ENCODE measurements at places on chromosomes 1 and 21.
A peak's percentile ranks its signal among the peaks of the same experiment; 100 is the strongest.

DNA sequence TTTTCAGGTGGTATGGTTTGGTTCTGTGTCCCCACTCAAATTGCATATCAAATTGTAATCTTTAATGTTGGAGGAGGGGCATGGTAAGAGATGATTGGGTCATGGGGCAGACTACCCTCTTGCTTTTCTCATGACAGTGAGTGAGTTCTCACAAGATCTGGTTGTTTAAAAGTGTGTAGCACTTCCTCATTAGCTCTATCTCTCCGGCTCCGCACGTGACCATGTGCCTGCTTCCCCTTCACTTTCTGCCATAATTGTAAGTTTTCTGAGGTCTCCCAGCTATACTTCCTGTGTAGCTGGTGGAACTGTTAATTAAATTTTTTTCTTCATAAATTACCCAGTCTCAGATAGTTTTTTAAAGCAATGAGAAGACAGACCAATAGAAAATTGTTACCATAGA, 843.2 kb downstream of the AMY1C start:
- no peak for DNase-seq

DNA sequence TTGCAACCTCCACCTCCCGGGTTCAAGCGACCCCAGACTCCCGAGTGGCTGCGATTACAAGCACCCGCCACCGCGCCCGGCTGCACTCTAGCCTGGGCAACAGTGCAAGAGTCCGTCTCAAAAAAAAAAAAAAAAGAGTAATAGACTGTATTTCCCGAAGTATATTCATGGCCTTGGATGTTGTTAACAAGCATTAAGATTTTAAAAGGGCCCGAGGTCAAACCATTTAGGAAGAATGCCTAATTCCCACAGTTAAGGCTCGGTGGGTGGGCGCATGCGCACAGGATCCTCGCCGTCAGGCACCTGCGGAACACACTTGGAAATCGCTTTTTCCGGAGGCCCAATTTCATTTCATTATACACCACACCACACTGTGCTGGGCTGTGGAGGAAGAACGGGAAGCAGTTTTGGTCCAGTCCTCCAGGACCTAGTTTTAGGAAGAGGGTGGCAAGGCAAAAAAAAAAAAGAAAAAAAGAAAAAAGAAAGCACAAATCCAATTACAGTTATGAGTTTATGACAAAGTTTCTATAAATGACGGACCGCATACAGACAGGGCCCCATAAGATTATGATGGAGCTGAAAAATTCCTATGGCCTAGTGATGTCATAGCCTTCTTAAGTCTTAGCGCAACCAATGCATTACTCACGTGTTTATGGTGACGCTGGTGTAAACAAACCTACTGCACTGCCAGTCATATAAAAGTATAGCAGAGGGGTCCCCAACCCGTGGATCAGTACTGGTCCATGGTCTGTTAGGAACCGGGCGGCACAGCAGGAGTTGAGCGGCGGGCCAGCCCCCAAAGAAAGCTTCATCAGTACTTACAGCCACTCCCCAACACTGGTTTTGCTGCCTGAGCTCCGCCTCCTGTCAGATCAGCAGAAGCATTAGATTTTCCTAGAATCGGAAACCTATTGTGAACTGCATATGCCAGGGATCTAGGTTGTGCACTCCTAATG, 38.2 kb downstream of the H3-3A start:
- peak; percentile 47 for DNase-seq

DNA sequence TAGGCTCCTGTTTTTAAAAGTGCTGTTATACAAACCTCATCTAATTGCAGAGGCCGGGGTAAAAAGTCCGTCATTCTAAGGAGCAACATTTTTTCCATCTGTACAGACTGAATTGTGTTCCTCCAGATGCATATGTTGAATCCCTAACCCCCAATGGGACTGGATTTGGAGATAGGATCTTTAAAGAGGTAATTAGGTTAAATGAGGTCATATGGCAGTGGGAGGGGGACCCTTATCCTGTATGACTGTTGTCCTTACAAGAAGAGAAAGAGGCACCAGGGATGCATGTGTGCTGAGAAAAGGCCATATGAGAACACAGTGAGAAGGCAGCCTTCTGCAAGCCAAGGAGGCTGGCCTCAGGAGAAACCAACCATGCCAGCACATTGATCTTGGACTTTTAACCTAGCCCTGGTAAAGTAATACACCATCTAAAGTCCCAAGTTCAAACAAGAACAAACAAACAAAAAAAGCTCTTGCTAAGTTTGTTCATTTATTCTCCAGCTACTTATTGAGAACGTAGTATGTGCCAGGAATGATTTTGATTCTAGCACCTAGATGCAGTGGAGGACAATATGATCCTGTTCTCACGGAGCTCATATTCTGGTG, 352.4 kb downstream of the NTNG1 start:
- DNase-seq = no peak

GRCh38 chr21:44931137-44931500, 8.7 kb upstream of the SLX9 start:
- no peak for DNase-seq

DNA sequence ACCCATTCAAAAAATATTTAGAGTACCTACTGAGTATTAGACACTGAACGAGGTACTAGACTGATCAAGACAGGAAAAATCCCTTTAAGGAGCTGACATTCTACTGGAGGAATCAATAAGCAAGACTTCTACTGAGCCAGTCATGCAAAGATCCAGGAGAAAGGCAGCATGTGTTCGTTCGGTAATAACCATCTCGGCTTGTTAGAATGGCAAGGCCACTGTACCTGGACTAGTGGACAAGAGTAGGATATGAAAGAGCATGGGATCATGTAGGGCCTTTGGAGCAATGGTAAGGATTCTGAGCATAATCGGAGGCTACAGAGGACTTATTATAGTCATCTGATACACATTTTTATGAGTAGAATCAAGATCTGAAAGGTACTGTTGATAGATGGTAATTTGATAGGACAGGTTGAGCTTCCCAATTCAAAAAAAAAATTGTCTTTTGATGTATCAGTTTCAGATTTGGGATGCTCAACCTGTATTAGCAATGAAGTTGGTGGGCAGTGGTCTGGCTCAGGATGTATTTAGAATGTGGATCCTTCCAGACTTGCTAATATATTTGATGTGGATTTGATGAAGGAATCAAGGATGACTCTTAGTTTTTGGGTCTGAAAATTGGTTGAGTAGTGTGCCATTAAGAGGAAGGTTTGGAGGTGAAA, 2.3 kb downstream of the COX20 start:
- peak; percentile 36 for DNase-seq

DNA sequence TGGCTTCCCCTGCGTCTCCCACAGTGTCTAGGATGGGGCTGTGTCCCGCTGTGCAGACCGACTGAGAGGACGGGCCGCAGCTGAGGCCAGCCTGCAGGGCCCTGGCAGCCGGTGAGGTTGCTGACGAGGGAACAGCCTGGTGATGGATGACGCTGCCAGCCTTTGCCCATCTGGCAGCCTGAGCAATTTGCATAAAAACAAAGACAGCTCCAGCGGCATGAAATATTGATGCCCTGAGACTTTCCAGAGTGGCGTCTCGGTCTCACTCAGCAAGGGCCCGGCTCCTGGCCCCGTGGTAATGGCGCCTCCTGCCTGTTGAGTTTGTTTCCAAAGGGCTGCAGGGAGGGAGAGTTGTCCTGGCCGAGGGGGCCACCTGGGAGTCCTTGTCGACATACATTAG, 19.1 kb upstream of the KCNA10 start:
- no peak for DNase-seq

DNA sequence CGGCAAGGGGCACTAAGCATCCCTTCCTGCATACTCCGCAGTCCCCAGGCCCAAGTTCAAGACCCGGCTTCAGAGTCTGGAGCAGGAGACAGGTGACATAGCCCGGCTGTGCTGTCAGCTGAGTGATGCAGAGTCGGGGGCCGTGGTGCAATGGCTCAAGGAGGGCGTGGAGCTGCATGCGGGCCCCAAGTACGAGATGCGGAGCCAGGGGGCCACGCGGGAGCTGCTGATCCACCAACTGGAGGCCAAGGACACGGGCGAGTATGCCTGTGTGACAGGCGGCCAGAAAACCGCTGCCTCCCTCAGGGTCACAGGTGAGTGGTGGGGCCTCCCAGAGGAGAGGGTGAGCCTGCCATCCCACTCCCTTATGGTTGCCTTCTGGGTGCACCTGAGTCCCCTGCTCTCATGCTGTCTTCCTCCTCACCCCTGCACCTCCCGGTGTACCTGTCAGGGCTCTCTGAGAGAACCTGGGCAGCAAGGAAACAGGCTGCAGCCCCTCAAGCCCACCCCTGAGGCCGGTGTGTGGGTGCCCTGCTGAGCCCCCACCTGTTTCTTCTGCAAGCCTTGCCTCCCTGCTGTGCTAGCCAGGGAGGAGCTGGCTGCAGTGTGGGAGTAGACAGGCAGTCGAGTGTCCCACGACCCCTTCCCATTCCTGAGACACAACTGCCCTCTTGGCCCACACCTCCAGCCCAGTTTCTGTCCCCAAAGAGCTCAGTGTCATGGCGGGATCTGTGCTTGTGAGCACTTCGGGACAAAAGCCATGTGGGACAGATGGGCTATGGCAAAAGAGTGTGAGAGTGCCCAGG, 99.2 kb downstream of the TRIM11 start:
- DNase-seq = no peak

DNA sequence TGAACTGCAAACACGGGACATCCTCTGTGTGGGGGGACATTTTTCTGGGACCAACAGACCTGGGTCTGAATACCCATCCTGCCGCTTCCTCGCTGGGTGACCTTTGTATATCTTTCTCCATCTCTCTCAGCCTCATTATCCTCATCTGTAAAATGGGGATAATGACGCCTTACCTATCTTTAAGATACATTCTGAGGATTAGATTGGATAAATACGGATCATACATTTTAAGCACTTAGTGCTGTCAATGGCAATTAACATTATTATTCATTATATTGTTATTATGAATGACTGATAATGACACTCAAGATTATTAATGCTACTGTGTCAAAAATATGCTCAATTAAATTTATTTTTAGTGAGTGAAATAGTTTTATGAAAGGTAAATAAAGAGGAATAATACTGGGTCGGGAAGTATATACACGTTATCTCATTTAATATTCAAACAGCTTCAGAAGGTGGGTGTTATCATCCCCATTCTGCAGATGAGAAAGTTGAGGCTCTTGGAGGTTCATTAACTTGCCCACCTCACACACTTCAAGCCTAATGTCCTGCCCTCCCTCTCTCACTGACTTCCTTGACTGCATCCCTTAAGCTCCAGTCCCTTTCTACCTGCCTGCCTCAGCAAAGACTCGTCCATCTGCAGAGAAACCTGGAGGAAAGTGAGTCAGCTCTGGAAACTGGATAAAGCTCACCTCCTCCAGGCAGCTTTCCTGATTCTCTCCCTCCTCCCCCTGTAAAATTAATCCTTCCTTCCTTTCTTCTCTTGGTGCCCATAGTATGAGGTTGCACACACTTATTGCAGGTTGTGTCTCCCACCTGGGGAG, 120.7 kb upstream of the JUN start:
- no peak for DNase-seq

DNA sequence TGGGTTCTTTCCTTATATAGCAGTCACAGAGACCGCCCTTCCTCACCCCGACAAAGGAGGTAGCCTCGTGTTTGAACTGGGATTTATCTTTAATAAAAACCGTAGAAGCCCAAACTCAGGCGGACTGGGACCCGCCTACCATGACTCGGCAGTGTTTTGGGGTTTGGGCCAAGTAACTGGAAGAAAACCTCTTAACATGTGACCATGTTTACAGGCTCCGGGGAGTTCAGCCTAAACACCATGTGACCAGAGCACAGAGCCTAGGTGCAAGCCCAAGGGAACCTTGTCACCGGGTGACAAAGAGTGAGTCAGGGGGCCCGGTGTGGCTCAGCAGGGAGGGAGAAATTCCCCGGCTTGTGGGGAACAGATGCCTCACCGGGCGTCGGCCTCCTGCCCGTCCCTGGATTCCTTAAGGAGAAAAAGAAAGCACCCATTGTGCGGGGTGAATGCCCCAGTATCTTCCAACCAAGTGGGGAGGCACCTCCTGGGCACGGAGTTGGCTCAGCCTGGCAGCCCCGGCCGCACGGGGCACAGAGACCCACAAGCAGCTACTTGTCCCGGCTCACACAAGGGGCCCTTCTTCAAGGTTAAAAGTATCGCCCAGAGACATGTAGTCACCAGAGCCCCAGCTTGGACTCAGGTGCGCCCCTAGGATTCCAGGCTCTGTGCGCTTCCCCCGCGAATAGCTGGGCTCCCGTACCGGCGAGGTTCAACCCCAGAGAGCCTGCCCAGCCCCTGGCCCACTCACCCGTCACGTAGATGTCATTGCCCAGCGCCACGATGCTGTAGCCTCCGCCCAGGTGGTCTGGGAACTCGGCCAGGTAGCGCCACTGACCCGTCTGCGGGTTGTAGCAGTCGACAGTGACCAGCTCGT, 1.4 kb downstream of the KLHL21 start:
- DNase-seq = peak; percentile 82

GRCh38 chr1:244273262-244273844, 178.4 kb downstream of the ADSS2 start:
- DNase-seq = no peak

- DNase-seq = peak; percentile 91
These were observed 14.9 kb upstream of the IFNLR1 start for GRCh38 chr1:24201941-24202440.

GRCh38 chr1:35452106-35452774, 105.0 kb downstream of the KIAA0319L start:
- DNase-seq = no peak

All from A549 (cell line).